ENCODE measurements at places on chromosomes 3 and 15.

- DNase-seq = no peak
Measured at GRCh38 chr3:144524531-144524930, 552.9 kb downstream of the DIPK2A start.

DNA sequence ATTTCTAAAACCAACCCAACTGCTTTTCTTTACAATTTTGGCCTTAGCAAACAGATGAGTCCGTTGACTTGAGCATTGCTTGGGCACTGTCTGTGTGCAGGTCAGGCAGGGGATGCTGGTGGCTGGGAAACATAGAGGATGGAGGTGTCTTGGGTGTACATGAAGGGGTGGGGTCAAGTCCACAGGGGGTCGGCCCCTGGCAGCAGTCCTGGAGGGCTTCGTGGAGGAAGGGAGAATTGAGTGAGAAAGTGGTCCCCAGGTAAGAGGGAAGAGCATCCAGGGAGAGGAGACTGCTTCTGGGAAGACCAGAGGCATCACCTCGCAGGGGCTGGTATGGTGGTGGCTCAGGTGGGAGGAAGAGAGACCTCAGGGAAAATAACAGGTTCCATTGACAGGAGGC is 144.8 kb downstream of the TJP1 start:
- no peak for DNase-seq

GRCh38 chr3:122366379-122366749 is 16.7 kb downstream of the MIX23 start:
- no peak for DNase-seq

DNA sequence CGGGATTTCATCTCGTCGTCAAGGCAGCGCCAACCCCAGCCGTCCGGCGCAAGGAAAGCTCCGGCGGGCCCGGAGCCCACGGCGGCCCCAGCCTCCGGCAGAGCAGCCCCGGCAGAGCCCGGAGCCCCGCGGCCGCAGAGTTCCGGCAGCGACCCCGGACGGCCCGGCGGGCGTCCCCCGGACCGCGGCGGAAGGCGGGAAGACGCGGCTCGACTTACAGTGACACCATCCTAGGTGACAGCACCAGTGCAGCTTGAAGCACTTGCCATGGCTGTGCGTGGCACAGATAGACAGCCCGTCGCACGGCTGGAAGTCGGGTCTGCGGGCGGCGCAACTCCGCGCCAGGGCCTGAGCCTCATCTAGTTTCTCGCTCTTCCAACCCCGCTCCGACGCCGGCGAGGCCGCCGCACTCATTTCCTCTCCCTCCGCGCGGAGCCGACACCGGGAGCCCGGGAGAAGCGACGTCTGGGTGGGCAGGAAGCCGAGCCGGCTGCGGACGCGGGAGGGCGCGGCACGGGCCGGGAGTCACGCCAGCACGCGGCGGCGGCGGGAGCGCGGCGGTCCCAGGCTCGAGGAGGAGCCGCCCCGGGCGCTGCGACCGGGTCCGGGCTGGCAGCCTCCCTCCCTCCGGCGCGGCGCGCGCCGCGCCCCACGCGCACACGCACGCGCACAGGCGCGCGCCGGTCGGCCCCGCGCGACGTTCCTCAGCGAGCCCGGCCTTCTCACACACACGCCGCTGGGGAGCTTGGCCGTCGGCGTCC is at the start of gene C3orf70:
Gene C3orf70, minus strand, starts transcription at position 651 of the 761 bp plus-strand sequence. Its CDS starts 237 bp downstream, at position 414.
- peak; percentile 9 for DNase-seq

DNA sequence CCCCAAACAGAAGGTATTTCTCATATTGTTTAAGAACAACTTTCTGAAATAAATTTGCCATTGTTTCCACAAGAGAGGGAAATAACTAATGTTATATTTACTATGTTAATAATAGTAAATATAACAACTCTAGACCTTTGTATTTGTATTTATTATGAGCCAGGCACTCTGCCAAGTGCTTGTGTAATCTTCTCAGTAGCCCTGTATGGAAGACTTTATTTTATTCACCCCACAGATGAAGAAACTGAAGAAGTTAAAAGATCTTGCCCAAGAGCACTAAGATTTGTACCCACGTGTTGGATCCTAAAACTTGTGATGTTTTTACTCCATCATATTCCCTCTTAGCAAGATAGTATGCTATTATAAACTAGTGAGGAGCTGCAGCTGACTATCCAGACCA is 12.0 kb upstream of the GNB4 start:
- DNase-seq = no peak

DNA sequence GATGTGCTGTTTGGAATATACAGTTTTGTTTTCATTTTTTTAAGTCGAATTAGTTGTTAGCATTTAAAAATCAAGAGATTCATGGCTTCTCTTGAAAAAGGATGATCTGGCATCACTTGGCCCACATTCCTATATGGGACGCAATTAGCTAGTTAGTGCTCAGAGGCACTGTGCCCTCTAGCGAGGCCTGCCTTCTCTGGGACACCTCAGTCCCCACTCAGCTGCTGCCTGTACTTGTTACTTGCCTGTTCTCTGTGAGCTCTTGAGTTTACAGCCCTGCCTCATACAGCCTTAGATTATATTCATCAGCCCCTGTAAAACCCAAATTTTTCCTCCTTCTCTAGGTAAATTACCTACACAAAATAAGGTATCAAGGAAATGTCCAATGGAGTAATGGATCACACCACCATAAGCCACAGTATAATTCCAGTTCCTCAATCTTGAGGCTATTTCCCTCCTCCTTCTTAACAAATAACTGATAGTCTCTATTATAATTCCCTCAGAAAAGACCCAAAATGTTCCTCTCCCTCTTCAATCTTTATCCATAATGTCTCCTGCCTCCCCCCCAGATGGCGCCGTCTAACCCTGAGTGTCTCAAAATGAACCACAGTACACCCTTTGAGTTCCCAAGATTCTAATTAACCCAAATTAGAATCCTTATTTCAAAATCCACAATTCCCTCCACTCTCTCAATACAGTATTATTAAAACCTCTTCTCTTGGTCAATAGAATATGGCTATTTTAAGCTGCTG is 2.7 kb downstream of the ZMAT3 start:
- DNase-seq = no peak

- no peak for DNase-seq
Measured at GRCh38 chr3:127497676-127498075, 92.9 kb downstream of the TPRA1 start.

DNA sequence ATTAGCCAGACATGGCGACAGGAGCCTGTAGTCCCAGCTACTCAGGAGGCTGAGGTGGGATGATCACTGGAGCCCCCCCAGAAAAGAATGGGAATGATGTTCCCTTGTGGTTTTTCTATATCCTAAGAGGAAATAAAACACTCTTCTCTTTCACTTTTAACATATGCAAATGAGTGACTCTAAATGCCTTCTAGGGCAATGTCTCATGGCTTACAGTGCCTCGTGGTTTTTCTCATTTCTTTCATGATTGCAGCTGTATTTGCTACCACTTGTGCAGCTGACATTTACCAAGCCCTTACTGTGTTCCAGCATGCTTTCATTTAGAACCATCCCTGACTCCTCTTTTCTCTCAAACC is 26.4 kb downstream of the STOML1 start:
- no peak for DNase-seq

- DNase-seq = no peak
Measured at GRCh38 chr15:66006986-66007385, 137.7 kb downstream of the RAB11A start.

DNA sequence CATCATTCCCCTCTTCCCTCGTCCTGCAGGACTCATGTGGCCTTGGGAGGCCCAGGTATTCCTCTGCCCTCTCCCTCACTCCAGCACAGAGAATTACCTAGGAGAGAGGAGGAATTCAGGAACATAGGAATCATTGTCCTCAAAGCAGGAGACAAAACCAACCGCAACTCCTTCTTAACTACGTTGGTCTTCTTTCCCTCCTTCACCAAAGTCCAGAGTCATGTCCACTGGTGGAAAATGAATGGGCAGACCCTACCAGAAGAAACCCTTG is 55.0 kb upstream of the SKOR1 start:
- no peak for DNase-seq

DNA sequence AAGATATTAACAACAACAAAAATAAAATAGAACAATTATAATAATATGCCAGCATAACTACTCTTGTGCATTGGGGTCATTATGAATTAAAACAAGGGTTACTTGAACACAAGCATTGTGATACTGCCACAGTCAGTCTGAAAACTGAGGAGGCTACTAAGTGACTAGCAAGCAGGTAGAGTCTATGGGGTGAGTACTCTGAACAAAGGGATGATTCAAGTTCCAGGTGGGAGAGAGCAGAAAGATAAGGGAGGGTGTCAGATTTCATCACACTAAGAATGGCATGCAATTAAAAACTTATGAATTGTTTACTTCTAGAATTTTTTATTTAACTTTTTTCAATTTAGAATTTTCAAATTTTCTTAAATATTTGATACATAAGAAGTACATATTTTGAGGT is 754.4 kb upstream of the GOLIM4 start:
- no peak for DNase-seq

DNA sequence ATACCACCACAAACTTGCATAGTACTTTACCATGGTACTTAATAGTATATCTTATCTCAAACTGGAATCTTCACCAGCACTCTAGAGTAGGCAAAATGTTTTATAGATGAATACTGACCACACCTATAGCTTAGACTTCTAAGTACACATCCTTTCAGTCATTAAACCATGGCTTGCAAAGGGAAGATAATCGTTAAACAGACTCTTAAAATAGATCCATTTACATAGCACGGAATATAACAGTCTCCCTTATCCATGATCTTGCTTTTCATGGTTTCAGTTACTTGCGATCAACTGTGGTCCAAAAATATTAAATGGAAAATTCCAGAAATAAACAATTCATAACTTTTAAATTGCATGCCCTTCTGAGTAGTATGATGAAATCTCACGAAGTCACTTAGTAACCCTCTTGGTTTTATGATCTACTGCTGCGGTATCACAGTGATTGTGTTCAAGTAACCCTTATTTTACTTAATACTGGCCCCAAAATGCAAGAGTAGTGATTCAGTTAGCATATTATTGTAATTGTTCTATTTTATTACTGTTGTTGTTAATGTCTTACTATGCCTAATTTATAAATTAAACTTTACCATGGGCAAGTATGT is 111.4 kb downstream of the HERC1 start:
- DNase-seq = no peak

DNA sequence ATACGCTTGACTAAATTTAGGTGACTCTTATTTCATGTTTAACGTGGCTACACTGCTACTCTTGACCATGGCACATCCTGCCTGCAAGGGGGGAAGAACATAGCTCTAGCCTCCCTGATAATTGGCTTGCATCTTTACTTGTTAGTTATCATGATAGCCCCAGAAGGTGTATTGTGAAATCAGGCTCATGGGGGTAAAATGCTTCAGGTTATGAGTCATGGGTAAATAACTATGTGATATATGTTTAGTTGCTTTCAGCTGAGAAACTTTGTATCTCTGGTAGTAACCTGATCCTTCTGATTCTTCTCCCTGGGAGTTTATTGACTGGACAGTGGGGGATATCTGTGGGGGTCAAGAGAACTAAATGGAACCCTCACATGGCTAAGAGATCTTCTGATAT is 660.8 kb upstream of the UBE2E2 start:
- no peak for DNase-seq

- DNase-seq = no peak
Measured at GRCh38 chr15:39320886-39321285, 260.0 kb upstream of the THBS1 start.

DNA sequence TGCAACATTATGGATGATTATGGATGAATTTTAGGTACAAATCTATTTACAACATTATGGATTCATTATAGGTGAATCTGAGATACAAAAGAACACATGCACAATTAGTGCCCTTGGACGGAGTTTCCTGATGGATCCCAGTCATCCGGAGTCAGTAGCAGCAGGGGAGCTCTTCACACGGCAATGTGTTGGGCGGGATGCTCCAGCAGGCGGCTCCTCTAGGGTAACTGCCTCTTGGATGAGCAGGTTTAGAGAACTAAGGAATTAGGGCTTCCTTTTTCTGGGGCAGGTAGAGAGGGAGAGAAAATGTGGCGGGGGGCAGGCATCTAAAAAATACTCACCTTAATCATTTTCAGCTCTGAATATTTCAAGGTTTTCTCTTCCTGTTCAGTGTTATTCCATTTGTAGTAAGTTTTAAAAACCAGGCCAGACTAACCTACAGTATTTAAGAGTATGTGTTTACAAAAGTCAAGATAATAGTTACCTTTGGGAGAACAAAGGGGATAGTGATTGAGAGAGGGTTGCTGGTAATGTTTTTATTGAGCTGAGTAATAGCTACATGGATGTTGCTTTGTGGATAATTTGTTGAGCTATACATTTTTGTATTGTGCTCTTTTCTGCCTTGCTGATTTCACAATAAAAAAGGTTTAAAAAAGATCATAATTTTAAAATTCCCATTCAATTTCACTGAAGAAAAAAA is 27.4 kb upstream of the GOLM2 start:
- no peak for DNase-seq

GRCh38 chr3:126450744-126451143 is 24.9 kb downstream of the ZXDC start:
- no peak for DNase-seq

GRCh38 chr15:63672369-63672768 is 75.2 kb downstream of the FBXL22 start:
- DNase-seq = no peak
